ENCODE measurements at places on chromosomes 11 and 22.

DNA sequence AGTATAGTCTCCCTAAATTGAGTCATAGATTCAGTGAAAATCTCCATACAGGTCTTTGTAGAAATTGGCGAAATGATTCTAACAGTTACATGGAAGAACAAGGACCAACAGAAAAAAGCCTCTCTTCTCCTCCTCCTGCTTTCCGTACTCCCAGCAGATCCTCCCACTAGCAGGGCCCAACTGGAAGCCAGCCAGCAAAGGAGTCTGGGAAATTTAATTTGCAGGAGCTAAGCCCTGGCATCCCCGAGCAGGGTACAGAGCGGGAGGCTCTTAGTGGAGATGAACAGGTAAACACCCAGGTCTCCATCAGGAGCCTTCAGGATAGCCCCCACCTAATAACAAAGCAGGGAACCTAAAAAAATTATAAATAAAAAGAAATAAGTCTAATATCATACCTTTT lies 1473.8 kb downstream of the TBC1D22A start:
- no peak for DNase-seq

- no peak for DNase-seq
Measured at GRCh38 chr11:57552479-57552878, 15.0 kb downstream of the UBE2L6 start.

DNA sequence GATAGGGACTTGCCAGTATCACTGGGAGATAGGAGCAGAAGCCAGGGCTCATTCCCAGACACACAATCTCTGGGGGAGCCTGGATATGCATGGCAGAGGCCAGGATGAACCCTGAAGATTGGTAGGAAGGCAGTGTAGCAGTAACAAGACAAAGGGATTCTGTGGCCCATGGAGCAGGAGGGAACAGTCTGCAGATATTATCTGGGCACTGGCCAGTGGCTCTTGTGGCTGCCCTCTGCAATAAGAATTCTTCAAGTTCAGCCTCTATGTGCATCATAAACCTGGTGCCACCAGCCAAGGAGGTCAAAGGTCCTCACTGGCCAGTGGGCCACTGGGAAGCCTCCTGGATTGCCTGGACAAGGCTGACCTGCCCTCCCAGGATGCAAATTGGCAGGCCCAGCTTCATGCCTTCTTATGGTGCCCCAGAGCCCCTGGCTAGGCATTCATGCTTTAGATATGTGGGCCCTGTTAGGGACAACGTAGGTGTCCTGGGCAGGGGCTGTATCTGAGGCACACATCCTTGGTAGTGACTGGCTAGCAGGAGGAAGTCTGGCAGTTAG lies 29.2 kb downstream of the KCNQ1OT1 start:
- DNase-seq: no peak

DNA sequence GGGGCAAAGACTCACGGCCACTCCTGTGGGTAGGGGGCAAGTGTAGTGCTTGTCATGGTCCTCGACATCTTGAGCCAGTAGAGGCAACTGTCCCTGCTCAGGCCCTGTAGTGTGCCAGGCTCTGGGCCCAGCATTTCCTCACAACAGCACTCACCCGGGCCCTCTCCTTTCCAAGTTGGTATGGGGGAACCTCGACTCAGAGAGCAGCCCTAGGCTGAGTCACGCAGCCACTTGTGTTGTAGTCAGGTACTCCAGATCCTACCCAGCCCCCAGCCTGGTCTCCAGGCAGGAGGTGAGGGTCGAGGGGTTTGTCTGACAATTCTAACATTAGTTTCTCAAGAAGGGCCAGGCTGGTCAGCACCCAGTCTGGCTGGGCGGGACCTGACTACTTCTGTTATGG lies 4.1 kb downstream of the RELT start:
- no peak for DNase-seq

DNA sequence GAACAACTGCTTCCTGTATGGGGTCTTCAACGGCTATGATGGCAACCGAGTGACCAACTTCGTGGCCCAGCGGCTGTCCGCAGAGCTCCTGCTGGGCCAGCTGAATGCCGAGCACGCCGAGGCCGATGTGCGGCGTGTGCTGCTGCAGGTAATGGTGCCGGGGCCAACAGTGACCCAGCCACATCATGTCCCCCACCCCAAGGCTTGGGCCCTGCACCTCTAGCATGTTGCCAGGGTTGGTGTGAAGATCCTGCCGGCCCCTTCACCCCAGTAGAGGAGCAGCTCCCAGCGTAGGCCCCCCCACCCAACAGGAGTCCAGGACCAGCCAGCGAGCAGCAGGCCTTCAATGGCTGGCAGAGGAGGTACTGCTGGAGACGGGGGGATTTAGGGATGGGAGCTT lies 15.9 kb downstream of the TAB1 start:
- DNase-seq: no peak

Measured in activated naive CD4-positive, alpha-beta T cell (primary cell).